A549 treated with Mapracorat at 1 μM for 4 hours (cell line): ENCODE measurements at places on chromosomes 1 and 21. TPM values are rescaled to one million over a fixed set of nuclear protein-coding genes. Genes with fewer than 3 reads are reported as not detected.

The PLPPR5 gene
- total RNA-seq: not detected in 5 replicates

The ANXA9 gene
- 0.51 to 1.2 TPM (median 0.92 TPM) in 5 replicates for total RNA-seq

The VHLL gene
- not detected in 5 replicates for total RNA-seq

The ZSWIM5 gene
- total RNA-seq: 0.40 to 0.55 TPM (median 0.46 TPM) in 5 replicates

The HSD17B7 gene
- 8.0 to 11.3 TPM (median 8.8 TPM) in 5 replicates for total RNA-seq

The ACTL8 gene
- 1.0 to 2.2 TPM (median 1.9 TPM) in 5 replicates for total RNA-seq

The RIPPLY3 gene
- 0.30 to 0.78 TPM (median 0.47 TPM) in 5 replicates for total RNA-seq

The CCDC17 gene
- 0.14 to 0.36 TPM (median 0.28 TPM) in 5 replicates for total RNA-seq

The CHIA gene
- total RNA-seq: not detected in 5 replicates

The IL19 gene
- total RNA-seq: 0.13 TPM in 1 of 5 replicates, not detected in the others

The VANGL2 gene
- total RNA-seq: 0.57 to 0.82 TPM (median 0.79 TPM) in 5 replicates

The DEGS1 gene
- total RNA-seq: 124 to 142 TPM (median 137 TPM) in 5 replicates

The COL18A1 gene
- total RNA-seq: 113 to 171 TPM (median 153 TPM) in 5 replicates

The GUCA2B gene
- total RNA-seq: 0.46 TPM in 1 of 5 replicates, not detected in the others

The RSPH1 gene
- total RNA-seq: 0.59 to 0.92 TPM (median 0.74 TPM) in 5 replicates

The ZNF683 gene
- not detected in 5 replicates for total RNA-seq

The CYP4X1 gene
- total RNA-seq: 0.07 TPM in 1 of 5 replicates, not detected in the others

The CFAP74 gene
- total RNA-seq: 0.06 TPM in 1 of 5 replicates, not detected in the others

The TSEN15 gene
- 27.3 to 31.2 TPM (median 30.3 TPM) in 5 replicates for total RNA-seq

The MARK1 gene
- total RNA-seq: 0.06 to 0.47 TPM (median 0.09 TPM) in 5 replicates

The MRAP gene
- not detected in 5 replicates for total RNA-seq

The KPRP gene
- not detected in 5 replicates for total RNA-seq

The PAX7 gene
- 0.57 to 1.1 TPM (median 0.74 TPM) in 5 replicates for total RNA-seq

The NUAK2 gene
- 24.4 to 29.7 TPM (median 28.0 TPM) in 5 replicates for total RNA-seq

The SYPL2 gene
- total RNA-seq: 0.06 to 0.13 TPM (median 0.10 TPM) in 4 of 5 replicates, not detected in the other

The NRAS gene
- 26.2 to 32.2 TPM (median 30.0 TPM) in 5 replicates for total RNA-seq

The OR2M3 gene
- total RNA-seq: not detected in 5 replicates

The S100A7A gene
- total RNA-seq: not detected in 5 replicates

The ACTA1 gene
- 0.12 TPM in 2 of 5 replicates, not detected in the others for total RNA-seq

The ADCY10 gene
- 0.04 to 0.21 TPM (median 0.04 TPM) in 3 of 5 replicates, not detected in the others for total RNA-seq

The UBL4B gene
- total RNA-seq: not detected in 5 replicates

The NIBAN1 gene
- total RNA-seq: 0.81 to 1.3 TPM (median 0.90 TPM) in 5 replicates

The FTCD gene
- total RNA-seq: not detected in 5 replicates

The EFHD2 gene
- 184 to 299 TPM (median 278 TPM) in 5 replicates for total RNA-seq

The MX2 gene
- 0.08 TPM in 1 of 5 replicates, not detected in the others for total RNA-seq

The COL24A1 gene
- total RNA-seq: 0.02 to 0.06 TPM (median 0.02 TPM) in 4 of 5 replicates, not detected in the other

The ADAM30 gene
- not detected in 5 replicates for total RNA-seq

The OLFML2B gene
- total RNA-seq: 0.45 to 0.87 TPM (median 0.61 TPM) in 5 replicates

The C8A gene
- not detected in 5 replicates for total RNA-seq

The STPG1 gene
- 6.6 to 7.4 TPM (median 6.8 TPM) in 5 replicates for total RNA-seq

The CFAP57 gene
- total RNA-seq: 0.22 to 0.65 TPM (median 0.39 TPM) in 5 replicates

The ALX3 gene
- total RNA-seq: not detected in 5 replicates

The C8B gene
- not detected in 5 replicates for total RNA-seq

The HSPA6 gene
- total RNA-seq: 1.3 to 8.3 TPM (median 1.7 TPM) in 5 replicates
